Endothelial cell (in vitro differentiated cells): ENCODE measurements at places on chromosomes 5 and 9.

DNA sequence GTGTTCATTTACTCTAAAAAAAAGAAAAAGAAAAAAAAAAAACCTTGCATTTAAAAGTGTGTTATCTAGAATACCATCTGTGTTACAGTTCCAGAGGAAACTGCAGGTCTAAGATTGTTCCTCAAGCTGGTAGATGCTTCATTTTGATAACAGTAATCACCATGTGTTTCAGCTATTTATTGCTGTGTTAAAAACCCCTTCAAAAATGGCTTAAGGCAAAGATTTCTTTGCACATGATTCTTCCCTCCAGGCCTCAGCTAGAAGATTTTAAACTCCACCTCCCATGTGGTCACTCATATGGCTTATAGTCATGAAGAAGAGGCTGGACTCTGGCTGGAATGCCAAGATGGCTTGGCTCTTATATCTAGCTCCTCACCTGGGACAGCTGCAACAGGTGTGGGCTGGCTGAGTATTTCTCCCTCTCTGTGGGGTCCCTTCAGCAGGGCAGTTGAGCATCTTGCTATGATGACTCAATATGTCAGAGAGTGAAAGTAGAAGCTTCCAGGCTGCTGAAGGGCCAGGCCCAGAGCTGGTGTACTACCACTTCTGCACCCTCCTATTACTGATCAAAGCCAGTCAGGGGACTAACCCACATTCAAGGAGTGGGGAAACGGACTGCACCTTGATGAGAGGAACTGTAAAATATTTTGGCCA, 920.4 kb upstream of the DMAC1 start:
- no peak for DNase-seq

GRCh38 chr5:58455480-58455879, 4.4 kb downstream of the PLK2 start:
- no peak for DNase-seq

DNA sequence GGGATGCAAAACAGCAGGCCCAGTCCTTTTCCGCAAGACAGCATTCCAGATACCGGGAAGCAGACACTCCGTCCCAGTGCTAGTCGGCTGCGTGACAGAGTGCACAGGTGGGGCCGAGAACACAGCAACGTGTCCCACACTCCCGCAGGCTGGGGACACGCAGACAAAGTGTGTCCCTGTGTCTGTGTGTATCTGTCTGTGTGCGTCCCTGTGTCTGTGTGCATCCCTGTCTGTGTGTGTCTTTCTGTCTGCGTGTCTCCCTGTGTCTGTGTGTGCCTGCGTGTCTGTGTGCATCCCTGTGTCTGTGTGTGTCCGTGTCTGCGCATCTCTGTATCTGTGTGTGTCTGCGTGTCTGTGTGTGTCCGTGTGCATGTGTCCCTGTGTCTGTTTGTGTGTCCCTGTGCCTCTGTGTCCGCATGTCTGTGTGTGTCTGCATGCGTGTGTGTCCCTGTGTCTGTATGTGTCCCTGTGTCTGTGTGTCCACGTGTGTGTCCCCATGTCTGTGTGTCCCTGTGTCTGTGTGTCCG, 137.0 kb downstream of the MRPL36 start:
- no peak for DNase-seq

DNA sequence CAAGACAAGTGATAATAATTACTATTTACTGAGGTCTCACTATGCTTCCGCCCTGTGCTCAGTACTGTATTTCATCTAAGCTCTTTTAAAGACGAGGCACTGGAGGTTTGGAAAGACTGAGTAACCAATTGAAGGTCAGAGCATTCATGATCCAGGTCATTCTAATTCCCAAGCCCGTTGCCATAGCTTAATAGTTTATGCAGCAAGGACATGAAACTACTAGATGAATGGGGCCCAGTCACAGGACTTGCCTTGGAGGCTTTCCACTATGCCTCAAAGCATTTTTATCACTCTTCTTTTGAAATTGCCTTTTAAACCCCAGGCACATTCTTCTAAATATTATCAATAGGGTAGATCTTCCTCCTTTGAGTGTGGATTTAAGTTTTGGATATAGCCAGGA, 17.2 kb upstream of the NFIB start:
- DNase-seq: no peak

DNA sequence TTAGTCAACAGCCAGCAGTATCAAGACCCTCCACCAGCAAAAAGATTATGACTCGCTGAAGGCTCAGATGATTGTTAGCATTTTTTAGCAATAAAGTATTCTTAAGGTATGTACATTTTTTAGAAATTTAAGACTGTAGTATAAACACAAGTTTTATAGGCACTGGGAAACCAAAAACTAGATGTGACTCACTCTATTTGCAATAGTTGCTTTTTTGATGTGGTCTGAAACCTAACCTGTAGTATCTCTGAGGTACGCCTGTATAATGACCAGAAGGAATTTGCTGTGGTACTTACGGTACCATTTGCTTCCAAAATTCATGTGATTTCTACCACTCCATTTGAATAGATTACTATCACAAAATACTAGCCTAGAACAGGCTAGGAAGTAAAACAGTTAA, 60.8 kb downstream of the WDR41 start:
- DNase-seq: no peak

DNA sequence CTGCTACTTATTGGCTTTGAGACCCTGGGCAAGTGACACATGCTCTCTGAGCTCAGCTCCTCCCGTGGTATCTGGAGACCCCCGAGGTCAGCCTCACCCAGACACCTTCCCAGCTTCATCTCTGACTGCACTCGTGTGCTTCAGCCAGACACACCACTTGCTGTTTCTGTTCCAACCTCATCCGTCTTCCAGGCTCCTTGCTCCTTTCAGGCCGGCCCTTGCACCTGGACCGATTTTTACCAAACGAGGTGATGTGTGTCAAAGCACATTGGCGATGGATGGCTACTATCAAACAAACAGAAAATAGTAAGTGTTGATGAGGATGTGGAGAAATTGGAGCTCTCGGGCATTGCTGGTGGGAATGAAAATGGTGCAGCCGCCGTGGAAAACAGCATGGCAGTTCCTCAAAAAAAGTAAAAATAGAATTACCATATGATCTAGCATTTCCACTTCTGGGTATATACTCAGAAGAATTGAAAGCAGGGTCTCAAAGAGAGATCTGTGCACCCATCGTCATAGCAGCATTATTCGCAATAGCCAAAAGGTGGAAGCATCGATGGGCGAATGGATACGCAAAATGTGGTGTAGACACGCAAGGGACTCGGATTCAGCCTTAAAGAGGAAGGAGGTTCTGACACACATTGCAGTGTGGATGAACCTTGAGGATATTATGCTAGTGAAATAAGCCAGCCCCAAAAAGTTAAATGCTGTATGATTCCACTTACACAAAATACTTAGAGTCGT, 96.1 kb upstream of the IER5L start:
- no peak for DNase-seq

DNA sequence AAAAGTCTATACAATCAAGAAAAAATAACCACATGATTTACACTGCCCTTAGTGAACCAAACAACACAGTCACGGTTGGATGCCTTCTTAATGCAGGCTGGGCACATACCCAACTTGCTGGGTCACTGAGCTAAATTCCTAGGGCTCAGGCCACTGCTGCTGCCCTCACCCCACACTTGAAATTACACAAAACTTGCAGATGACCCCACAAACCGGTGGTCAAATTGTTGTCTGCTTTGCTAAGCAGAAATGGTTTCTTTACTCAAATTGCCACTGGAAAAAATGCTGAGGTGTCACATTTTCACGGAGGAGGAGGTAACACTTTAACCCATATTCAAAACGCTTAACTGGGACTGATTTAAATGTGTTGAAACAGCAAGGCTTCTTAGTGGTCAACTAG, 62.4 kb downstream of the HMHB1 start:
- DNase-seq: no peak

DNA sequence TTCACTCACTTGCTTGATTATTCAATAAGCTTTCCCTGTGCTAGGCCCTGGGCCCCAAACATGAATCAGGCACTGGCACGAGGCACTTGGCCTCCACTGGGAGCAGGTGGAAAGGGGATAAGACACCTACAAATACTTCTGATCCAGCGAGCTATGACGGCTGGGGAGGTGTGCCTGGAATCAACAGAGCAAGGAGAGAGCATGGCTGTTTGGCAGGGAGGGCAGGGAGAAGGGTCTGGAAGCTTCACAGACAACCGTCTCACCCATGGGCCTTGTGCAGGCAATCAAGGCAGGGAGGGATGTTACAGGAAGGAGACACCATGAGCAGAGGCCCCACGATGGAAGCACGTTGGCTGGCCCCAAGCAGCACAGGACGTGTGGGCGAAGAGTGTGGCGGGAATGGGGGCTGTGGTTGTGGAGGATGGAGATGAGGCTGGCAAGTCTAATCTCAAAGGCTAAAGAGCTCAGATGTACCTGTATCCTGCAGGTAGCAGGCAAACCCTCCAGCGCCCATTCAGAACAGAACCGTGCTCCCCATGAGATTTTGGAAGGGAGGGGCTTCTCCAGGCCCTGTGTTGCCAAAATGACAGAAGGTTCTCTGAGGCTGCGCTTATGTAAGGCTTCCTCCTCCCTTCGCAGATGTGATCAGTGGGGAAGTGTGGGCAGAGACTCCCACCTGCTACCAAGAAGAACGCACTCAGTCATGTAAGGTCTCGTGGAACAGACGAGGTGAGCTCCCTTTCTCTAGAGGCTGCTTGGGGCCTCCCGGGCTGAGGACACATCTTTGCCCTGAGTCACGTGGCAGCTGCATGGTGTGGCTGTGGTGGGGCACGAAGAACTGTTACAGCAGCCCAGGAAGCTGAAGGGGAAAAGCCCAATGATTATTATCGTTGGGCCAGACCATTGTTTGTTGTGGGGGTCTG, 189.7 kb downstream of the DAB2IP start:
- DNase-seq: no peak

- no peak for DNase-seq
These were observed 21.5 kb upstream of the MGAT1 start for GRCh38 chr5:180823940-180824629.

DNA sequence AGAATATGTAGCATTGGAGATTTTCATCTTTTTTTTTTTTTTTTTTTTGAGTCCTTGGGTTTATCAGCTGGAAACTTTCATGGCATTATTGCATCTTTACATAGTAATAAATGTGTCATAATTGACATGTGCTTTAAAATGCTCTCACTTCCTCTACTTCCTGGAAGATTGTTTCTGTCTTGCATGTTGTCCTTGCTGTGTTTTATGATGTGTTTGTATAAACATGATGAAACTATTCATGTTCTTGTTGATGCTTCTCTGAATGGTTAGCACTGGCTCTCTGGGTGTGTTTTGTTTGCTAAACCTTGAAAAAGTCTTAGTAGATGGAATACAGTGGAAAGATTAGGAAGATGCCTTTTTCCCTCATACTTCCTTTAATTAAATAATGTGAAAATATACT, 87.9 kb downstream of the IQGAP2 start:
- DNase-seq: no peak

GRCh38 chr5:173648308-173648866, 31.9 kb upstream of the BOD1 start:
- DNase-seq: no peak

- DNase-seq: no peak
These were observed 988.3 kb downstream of the DTWD2 start for GRCh38 chr5:117999939-118000549.

- peak; percentile 65 for DNase-seq
These were observed 139.9 kb downstream of the PIP5K1B start for GRCh38 chr9:68844631-68845612.

- DNase-seq: no peak
These were observed 39.1 kb downstream of the COL23A1 start for GRCh38 chr5:178551059-178551458.

DNA sequence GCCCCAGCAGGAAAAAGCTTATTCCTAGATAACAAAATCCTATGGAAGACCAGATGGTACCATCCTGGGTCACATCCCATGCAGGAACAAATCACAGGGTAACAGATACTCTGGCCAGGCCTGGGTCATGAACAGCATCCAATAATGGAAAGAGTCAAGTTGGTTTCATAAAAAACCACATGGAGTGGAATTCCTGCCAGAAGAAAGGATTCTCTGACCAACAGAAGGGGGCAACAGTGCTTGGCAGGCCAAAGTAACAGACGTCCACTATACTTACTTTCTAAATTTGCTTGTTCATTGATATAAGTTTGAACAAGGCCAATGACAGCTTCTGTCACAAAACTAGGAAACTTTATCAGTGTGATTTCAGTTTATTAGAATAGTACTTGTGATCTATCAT, 273.5 kb downstream of the ARRDC3 start:
- no peak for DNase-seq

GRCh38 chr5:164277720-164278119, 772.3 kb downstream of the MAT2B start:
- no peak for DNase-seq

DNA sequence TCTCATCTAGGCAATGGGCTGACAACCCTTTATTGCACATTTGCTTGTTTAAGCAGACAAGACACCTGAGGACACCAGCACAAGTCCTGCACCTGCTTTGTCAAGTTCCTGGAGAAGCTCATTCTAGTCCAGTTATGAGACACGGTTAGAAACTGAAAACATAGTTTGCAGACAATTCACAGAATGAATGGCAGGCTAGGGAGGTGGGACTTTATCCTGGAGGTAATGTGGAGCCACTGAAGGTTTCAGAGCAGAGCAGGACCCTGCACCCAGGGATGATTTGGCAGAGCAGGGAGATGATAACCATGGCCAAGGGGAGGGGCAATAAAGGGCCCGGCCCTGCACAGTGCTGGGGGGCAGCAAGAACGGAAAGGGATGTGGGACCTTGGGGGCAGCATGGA, 50.7 kb upstream of the SLC25A51 start:
- DNase-seq: no peak

DNA sequence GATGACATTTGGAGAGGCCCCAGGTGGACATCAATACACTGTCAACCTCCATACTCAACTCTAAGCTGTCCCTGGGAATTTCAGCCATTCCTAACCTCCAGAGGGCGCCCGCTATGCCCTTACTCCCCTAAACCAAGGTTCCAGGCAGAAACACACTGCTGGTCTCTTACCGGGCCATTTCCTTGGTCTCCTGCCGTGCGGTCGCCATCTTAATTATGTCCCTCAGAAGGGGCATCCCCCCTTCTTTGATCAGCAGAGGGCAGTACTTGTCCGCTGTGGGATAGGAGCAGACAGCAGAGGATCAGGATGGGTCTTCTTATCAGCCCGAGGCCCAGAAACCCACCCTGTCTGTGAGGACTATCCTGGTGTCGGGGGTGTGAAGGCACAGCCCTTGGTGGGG, 9.3 kb upstream of the ZDHHC12 start:
- peak; percentile 85 for DNase-seq
